ENCODE measurements at places on chromosomes 3 and 15.

DNA sequence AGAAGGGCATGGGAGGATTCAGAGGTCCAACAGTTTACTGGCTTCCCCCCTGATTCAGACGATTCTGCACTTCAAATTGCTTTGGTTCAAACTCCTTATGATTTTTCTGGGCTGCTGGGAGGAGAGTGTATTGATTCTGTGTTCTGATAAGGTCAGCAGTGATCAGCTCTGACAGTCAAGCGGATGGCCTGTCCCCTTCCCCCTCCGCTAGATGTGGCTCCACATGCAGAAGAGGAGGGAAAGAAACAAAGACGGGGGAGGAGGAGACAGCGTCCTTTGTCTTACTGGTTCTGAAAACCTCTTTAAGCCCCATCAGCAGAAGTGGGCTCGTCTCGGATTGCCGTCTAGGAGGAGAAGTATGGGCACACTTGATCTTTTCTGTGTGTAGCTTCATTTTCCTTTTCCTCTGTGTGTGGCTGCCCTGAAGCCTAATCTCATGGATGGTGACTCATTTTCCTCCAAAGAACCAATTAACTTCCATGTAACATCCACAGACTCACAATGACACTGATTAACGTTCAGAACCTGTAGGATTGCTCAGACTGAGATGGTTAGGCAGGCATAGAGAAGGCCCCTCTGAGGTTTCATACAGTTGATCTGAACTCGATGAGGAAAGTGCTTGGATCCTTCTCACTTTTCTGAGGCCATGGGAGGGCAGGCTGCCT is 162.4 kb upstream of the PPP2R3A start:
- no peak for DNase-seq

DNA sequence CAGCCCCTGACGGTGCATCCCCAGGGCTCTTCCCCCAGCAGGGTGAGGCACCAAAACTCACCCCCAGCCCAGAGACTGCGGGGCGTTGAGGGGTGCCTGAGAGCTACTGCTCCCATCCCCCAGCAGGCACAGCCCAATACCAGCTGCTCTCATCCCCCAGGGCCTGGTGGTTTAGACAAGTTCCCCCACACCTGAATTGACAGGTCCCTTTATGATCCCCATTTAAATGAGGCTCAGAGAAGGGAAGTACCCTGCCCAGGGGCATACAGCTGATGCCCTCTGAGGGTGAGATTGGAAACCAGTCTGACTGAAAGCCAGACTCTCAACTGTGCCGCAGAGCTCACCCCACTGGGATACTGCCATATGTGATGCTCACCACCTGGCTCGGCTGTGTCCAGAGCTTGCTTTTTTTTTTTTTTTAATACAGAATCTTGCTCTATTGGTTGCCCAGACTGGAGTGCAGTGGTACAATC is 20.1 kb downstream of the DUSP7 start:
- no peak for DNase-seq

- no peak for DNase-seq
Measured at GRCh38 chr3:183427876-183428446, 458 bp downstream of the MCF2L2 start.

- DNase-seq: no peak
Measured at GRCh38 chr3:107824822-107825371, 265.9 kb downstream of the CD47 start.

Data from stimulated activated CD8-positive, alpha-beta memory T cell treated with anti-CD3 and anti-CD28 coated beads, Interleukin-4, amount 100 ng/mL, for 1 hour (primary cell).